Inflammatory macrophage treated with lipopolysaccharide for 1 hour (primary cell): ENCODE measurements at places on chromosomes 3 and 15.
A peak's percentile ranks its signal among the peaks of the same experiment; 100 is the strongest.

DNA sequence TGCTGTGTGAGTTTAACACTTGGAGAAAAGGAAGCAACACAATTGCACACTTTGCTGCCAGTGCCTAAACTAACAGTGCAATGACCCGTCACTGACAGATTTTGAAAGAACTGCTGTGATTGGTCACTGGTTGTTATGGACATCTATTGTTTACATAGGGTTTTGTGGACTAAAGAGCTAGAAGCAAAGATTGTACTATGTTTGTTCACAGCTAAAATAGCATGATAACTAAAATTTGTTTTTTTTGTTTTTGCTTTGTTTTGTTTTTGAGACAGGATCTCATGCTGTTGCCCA is 112.4 kb upstream of the GOLGA8J start:
- DNase-seq: no peak

- DNase-seq: no peak
These were observed 40.0 kb upstream of the FAM3D start for GRCh38 chr3:58706395-58707167.

DNA sequence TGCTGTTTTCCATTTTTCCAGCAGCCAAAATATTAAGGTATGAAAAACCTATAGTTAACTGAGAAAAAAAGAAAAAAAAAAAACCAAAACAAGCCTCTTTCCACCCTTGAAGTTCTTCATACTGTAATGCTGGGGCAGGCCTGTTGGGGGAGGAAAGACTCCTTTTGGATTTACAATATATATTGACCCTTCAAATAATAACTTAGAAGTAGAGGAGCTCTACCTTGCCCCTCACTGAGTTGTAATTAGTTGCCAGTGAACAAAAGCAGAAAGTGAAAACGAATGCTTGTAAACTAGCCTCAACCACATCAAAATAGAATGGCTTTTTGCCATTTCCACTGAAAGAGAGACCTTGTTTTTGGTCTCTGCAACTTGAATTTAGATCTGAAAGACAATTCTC is 326.6 kb downstream of the NR2F2 start:
- no peak for DNase-seq

DNA sequence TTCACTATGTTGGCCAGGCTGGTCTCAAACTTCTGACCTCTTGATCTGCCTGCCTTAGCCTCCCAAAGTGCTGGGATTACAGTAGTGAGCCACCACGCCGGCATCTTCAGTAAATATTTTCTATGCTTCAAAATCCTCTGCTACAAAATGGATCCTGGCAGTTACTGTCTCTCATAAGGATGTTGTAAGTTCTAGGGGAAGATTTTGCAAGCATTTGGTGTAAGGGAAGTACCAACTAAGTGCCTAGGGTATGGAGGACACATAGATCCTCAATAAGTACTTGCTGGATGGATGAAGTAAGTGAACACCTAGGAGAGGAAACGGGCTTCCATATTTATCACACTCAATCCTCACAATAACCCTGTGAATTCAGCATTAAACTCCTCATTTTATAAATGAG is 6.6 kb downstream of the TM4SF4 start:
- DNase-seq: peak; percentile 55

- DNase-seq: peak; percentile 92
These were observed 365.5 kb downstream of the SHQ1 start for GRCh38 chr3:72482589-72483321.

DNA sequence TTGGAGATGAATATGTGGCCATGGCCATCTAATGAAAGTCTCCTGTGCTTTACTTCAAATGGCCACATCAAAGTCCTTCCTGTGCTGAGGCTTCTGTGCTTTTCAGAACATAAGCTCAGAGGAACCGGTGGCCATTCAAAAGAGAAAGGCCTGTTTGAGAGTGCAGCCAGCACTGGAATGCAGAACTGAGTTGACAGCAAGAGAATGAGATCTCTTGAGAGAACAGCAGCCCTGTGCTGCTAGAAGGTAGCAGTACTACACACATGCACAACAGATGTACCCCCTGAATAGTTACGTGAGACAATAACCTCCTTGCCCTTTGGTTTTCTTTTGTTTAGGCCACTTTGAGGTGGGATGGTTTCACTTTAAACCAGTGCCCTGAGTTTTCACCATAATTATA is 292.5 kb downstream of the PTPRG start:
- DNase-seq: no peak

DNA sequence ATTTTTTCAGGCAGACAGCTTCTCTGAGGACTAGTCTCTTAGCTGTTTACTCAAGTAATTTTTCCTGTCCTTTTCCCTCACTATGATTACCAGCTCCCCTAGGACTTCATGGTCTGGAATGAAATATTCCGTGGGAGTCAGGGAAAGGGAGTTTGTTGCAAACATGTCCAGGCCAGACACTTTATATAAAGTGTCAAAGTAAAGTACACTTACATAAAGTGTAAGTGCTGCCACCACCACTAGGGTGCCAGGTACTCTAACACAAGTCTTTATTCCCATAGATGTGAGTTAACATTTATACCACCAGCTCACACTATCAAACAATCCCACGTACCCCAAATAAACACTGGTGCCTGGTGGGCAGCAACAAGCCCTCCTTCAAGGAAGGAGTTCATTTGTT is 179.8 kb downstream of the SNRPN start:
- no peak for DNase-seq

DNA sequence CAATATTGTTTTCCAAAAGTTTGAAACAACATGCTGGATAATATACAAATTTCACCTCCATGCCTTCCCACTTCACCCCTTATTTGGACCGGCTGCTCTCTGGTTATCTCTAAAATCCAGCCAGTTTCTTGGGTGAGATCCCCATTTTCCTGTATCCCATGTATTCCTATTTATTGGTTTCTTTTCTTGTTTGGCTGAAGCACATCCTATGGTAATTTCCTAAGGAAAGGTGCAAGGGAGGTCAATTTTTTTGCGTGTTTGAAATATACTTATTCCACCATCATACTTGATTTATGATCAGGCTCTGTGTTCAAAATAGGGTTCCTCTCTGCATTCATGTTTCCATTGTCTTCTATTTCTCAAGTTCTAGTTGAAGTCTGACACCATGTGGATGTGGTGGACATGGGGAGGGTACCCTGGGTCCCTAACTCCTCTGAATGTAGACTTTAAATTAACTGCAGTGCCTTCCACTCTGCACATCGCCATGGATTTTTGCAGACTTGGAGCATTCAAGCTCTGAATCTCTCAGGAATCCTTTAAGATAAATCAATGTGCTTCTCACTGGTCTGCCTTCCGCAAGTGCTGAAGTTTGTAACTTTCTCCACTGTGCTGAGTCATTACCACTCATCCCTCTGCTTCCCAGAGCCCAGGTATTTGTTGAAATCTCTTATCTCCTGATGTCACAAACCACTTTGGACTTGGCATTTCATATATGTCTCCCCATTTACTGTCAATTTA is 52.1 kb upstream of the TLE3 start:
- DNase-seq: no peak
